DMS 273 treated with DMSO at 0.1 percent for 48 hours (cell line): ENCODE measurements at places on chromosomes 7 and 10.

GRCh38 chr10:34967335-34967880 lies 122.7 kb downstream of the CUL2 start:
- DNase-seq: no peak

- no peak for DNase-seq
Observed at GRCh38 chr10:70271996-70272924, 11.5 kb downstream of the NPFFR1 start.

DNA sequence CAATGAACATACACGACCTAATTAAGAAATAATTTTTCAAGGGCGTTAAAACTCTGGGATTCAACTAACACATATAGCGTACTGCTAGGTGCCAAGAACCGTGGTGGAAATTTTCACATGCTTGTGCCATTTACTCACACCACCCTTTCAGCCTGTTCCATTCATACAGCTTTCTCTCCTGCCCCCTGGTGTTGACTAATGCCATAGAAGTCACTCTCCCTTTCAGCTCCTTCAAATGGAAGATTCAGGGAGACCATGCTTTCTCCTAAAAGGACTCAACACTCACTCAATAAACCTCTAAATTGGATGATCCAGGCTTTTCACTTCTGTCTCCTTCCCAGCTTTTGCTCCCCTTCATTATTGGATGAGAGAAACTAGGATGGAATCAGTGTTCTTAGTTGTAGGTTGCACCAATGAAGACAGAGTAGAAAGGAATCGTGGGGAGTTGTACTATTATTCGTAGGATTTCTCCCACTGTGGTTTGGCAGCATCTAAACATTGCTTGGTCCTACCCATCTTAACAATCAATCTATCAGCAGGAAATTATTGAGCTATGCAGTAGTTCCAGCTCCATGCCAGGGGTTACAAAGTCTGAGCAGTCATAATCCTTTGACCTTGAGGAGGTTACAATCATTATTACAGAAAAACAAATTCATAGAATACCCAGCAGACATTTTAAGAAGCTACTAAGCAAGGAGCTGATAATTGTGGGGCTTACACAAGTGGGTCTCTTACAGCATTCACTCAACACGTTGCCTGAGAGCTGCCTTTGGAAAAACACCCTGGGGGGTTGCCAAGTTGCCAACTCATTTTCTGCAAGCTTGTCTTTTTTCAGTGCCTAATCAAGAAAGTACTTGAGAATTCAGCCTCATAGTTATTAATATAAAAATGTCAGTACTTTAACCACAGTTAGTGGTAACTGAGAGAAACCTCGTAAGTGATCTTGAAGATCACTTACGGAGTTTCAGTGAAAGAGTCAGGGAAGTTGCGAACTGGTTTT lies 2.8 kb upstream of the PPP1R3C start:
- DNase-seq: peak; percentile 43

DNA sequence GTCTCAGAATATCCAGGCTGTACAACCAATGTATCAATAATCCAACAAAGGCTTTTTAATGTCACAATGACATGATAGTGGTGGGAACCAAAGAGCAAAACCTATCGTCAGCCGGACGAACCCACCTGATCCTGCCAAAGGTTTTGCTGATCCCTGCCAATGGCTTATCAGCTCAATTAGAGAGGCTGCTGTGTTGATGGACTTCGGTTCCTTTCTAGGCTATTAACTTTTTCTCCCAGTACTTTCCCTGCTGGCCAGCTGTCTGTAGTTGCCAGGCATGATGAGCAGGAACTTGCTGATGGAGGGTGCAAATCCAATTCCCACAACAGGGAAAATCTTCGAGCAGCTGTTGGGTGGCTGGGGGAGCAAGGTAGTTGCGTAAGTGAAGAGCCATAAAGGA lies 2.4 kb downstream of the LMOD2 start:
- no peak for DNase-seq

DNA sequence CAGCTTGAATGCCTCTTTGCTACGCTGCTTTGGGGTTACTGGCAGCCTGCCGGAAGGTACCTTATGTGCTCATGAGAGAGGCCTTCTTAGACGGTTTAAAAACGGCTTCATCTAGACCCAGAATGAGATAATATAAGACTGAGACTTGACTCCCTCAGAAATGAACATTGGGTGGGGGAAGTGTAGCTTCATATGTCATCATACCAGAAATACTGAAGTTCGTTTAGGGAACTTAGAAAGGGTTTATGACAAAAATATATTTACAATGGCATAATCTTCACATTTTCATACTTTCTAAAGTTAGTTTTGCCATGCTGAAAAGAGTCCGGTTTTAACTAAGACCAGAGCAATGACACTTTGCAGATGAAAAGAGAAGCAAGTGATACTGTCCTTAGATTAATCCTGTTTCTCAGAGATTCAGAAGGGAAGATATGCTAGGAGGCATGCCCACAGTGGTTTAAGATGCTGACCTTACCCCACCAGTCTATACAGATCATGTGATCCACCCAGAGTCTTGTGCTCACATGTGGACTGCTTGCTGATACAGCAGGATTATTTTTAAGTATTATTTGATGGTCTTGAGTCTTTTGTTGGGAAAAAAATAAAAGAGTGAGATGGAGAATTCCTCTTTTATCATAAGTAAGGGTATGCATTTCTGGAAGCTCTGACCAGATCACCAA lies 40.8 kb upstream of the HGF start:
- DNase-seq: no peak
